CD4-positive, alpha-beta T cell treated with Interleukin-1 beta for 1 hour (primary cell): ENCODE measurements at places on chromosomes 6 and 20.

GRCh38 chr6:134849920-134850447 lies 99.9 kb downstream of the ALDH8A1 start:
- no peak for DNase-seq

GRCh38 chr20:19619904-19620430 lies 138.1 kb upstream of the RIN2 start:
- no peak for DNase-seq

GRCh38 chr6:75893058-75893775 lies 144.2 kb downstream of the MYO6 start:
- no peak for DNase-seq

GRCh38 chr6:17458966-17459365 lies 65.6 kb downstream of the CAP2 start:
- no peak for DNase-seq

GRCh38 chr6:143241111-143241510 lies 180.4 kb downstream of the AIG1 start:
- DNase-seq: no peak

DNA sequence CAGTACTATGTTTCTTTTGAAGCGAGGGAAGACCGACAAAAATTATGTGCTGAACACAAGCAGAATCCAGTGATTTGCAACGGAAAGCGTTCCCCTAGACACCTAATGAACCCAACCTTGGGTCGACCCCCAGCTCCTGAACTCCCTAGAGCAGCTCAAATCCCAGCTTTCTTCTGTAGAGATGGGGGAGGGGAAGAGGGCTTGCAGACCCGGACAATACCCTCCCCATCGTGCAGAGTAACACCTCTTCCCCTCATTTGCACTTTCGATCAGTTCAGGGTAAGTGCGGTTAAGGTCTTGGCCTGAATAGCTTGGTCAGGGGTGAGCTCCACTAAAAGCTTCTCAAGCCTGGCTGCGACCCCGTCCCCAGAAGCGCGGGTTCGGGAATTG lies 404 bp downstream of the CEP162 start:
- DNase-seq: no peak

- no peak for DNase-seq
These were observed 122.8 kb upstream of the BEND3 start for GRCh38 chr6:107237992-107238660.

- no peak for DNase-seq
These were observed 85.8 kb upstream of the AHI1 start for GRCh38 chr6:135583256-135583761.

GRCh38 chr6:147752689-147753403 lies 244.4 kb downstream of the SAMD5 start:
- no peak for DNase-seq

GRCh38 chr20:3648951-3649350 lies 14.2 kb downstream of the GFRA4 start:
- DNase-seq: no peak

- no peak for DNase-seq
These were observed 96.6 kb downstream of the CDKAL1 start for GRCh38 chr6:20630617-20631548.

DNA sequence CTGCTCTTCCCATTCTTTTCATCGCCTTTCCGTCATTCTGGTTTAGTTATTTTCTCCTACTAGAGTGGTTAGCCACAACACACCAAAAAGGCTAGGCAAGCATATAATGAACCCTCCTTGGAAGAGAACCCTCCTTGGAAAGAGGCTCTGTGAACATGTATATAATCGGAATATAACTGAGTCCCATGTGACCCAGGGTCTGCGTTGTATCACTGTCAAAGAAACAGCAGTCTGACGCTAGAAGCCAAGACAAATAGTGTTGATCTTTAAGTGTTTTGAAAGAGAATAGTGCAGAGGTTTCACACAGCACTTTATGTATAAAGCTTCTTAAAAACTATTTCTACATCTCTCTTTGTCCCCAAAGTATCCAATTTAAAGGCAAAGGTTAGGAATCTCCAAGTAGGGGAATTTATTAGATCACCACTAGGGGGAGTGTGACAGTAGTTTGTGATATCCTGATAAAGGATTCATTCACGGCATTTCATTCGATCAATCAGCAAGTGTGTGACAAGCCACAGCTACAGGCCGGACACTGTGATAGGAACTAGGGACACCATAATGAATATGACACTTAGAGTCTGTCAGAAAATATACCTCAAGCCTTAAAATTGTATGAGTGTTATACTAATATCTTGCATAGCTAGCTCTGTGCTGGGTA lies 395.3 kb downstream of the CD109 start:
- no peak for DNase-seq

DNA sequence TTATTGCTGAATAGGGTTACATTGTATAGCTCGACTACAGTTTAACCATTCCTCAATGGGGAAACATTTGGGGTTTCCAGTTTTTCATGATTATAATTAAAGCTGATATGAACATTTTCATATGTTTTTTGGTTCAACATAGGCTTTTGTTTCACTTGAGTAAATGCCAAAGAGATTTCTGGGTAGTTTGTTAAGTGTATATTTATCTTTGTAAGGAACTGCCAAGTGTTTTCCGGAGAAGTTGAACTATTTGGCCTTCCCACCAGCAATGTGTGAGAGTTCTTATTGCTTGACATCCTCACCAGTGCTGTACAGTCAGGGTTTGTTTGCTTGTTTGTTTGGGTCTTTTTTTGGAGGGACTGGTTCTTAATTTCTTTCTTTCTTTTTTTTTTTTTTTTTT lies 83.7 kb upstream of the RALY start:
- DNase-seq: no peak

DNA sequence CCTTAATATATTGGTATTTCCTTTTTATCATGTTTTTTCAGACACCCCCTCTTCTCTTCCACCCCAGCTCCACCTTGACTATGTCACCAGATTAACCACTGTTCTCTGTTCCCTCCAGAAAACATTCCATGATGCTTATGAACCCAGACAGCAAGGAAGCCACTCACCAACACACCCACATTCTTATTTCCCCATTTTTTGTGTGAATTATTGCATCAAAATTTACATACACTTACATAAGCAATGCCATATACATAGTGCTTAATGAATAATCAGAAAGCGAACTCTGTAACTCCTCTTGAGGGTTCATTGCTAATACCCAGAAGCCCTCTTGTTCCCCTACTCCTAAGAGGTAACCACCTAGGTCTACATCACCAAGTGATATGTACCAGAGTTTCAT lies 182.3 kb upstream of the CDYL start:
- no peak for DNase-seq

DNA sequence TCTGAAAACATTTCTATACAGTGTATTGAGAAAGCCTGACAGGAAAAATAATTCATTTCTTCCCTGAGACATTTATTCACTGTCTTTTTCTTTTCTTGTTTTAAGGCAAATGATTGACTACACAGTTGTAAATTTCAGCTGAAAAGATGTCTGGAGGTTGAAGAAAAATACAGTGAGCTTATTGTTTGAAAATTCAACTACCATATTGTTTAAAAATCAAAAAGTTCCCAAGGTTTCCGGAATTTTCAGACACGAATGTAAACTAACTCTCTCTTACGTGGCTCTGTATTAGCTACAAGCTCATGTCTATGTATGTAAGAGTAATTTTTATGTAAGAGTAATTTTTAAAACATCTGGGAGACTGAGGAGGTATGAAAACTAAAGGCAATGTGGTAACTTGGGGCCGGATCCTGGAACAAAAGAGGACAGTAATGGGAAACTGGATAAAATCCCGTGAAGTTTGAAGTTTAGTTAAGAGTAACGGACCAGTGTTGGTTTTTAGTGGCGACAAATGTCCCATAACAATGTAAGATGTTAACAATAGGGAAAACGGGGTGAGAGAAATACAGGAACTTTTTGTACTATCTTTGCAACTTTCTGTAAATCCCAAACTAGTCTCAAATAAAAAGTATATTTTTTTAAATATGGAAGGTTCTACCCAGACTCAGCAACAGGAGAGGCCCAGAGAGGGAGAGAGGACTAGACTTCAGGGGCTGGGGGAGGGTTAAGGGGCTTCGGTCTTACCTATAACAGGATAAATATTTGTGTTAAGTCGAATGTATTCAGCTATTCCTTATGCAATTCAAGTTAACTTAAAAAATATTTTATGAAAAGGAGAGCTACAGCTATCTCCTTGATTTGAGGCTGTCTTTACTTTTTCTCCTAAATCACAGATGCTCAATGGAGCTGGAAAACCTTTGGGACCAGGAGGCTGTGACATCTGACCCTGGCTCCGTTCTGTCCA lies 1.3 kb downstream of the PTGIS start:
- DNase-seq: no peak

DNA sequence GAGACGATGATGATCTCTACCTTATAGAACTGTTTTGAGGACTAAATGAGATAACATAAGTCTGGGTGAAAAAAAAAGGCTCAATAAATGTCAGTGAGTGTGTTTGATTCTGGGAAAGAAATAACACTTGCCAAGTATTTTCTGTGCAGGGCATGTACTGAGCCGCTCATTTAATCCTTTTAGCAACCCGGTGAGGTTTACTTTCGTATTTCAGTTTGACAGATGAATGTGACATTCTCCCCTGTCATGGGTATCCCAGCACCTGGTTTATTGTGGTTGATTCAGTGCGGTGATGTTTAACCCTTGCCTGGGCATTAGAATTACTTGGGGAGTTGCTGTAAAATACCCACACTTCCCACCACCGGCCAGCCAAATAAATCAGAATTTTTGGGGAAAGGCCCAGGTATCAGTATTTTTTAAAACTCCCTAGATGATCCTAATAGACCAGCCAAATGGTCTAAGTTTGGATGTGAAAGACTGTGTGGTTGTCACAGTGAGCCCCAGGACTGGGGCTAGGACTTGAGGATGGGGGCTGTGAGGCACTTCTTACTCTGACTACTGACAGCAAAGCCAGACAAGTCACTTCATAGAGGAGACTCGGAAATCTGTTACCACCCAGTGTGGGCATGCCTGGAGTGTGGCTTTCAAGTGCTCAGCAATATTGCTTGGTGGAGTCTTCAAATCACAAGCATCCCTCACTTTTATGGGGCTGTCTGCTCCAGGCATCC lies 100.2 kb upstream of the KCNG1 start:
- no peak for DNase-seq

- DNase-seq: no peak
These were observed 85.4 kb upstream of the OGFRL1 start for GRCh38 chr6:71203206-71203605.

- no peak for DNase-seq
These were observed 29.0 kb upstream of the ZNF337 start for GRCh38 chr20:25725639-25726038.

DNA sequence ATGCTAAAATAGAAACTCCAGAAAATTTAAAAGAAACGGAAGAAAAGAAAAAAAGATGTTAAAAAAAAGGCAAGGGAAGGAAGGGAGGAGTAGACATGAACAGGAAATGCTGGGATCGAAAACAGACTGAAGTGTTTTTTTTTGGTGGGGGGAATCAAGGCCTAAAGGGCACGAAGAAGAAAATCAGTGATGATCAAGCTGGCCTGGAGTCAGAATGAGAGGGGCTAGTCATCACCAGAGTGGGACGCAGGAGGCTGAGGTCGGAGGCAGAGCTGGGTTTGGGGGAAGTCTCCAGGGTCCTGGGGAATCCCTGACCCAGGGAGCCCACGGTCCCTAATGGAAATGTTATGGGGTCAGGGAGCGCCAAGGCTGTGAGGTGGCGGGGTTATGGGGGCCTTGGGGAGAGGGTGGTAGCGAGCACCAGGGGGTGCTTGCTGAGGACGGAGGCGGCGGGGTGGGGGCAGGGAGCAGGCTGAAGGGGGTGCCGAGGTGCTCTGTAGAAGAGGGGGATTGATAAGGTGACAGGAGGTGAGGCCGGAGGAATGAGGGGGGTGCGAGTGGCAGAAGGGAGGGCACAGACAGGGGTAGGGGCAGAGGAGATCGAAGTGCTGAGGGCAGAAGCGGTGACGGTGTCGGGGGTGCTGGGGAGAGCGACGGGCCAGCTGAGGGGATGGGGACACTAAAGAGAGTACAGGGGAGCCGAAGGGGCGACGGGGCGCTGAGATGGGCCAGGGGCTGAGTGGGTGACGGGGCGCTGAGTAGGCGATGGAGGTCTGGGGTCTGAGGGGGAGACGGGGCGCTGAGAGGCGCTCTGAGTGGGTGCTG lies 684 bp downstream of the ZNFX1 start:
- no peak for DNase-seq

DNA sequence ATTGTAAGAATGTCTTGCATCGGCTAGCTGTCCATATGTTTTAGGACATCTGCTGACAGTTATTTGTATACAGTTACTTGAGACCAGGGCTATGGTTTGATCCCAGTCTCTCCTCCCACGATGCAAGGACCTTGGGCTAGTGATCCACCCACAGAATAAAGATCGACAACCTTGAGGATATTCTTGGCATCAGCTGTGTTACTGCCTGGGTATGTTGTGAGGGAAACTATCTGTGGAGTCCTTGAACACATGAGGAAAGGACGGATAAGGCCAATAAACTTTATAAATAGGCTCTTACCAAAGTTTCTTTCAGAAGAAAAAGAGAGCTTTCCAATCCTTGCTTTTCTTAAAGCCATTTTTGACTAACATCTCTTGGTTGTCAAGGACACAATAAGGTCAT lies 70.8 kb upstream of the HEY2 start:
- DNase-seq: no peak

- no peak for DNase-seq
These were observed 35.3 kb downstream of the APCDD1L start for GRCh38 chr20:58479726-58480440.
